Cardiac muscle cell (in vitro differentiated cells and primary cell): ENCODE measurements at places on chromosomes 11 and 22.
A peak's percentile ranks its signal among the peaks of the same experiment; 100 is the strongest.

DNA sequence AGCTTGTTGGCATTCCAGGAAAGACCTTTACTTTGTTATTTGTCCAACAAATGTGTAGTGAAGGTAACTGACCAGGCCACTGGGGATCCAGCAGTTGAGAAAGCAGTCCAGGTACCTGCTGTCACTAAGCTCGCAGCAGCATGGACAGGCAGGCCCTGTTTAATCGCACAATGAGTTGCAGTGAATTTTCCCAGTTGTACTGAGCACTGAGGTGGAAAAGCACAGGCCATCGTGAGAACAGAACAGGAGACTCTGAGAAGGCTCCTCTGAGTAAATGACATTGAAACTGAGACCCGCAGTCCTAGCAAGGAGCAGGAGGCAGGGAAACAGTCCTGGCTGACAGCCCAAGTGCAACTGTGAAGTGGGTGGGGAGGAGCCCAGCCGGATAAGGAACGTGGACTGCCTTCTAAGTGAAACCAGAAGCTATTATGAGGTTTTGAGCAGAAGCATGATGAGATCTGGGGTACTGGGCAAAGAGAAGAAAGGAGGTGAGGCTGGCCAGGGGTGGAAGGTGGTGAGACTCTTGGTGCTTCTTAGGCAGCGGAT lies 39.8 kb upstream of the CDON start:
- peaks cover 36% of the 10 kb centered on the region for H3K4me1 ChIP-seq
- H3K36me3 ChIP-seq = no peaks in the 10 kb centered on the region
- peak; percentile 80 for DNase-seq
- no peaks in the 10 kb centered on the region for H3K27me3 ChIP-seq
- no peak overlapping the region for H3K4me3 ChIP-seq

- H3K4me1 ChIP-seq = peaks cover 13% of the 10 kb centered on the region
- no peak overlapping the region for H3K4me3 ChIP-seq
- peaks cover 3% of the 10 kb centered on the region for H3K36me3 ChIP-seq
- no peak for DNase-seq
- H3K27me3 ChIP-seq = no peaks in the 10 kb centered on the region
Measured at GRCh38 chr11:118893662-118894061, 10.0 kb downstream of the CXCR5 start.

- H3K27ac ChIP-seq = no peak overlapping the region
- peaks cover 14% of the 10 kb centered on the region for H3K4me1 ChIP-seq
- H3K27me3 ChIP-seq = no peaks in the 10 kb centered on the region
- no peak for DNase-seq
- H3K36me3 ChIP-seq = peaks cover 13% of the 10 kb centered on the region
- H3K4me3 ChIP-seq = no peak overlapping the region
Measured at GRCh38 chr11:30328681-30329080, 5.8 kb downstream of the ARL14EP start.

DNA sequence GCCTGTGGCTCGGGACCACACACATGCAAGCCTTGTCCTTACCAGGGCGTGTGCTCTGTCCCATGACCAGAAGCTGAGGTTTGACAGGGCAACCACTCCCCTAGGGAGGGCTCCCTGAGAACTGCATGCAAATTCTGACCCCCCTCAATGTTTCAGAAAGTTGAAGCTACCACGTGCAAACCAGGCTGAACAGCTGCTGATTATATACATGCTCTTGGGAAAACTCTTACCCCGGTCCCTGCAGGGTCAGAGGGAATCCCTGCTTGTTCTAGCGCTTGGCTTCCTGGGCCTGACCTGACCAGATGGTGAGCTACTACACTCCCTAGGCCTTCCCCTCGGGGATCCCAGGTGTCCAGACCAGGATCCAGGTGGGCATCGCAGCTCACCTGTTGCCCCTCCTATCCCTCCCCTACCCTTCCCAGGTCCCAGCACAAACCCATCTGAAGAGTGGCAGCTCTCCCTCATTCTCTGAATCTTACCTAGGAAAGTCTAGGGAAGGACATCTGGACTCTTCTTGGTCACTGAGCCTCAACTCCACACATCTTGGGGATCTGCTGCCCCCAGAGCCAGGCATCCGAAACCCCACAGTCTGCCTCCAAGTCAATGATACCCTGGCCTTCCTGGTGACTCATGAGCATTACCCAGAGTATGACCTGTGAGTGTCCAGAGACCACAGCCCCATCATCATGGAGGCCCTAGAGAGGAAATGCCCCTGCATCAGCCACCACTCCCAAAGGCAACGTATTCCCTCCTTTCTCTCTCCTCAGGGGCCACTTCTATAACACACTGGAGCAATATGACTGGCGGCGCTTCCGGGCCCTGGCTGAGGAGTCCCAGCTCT lies 61.5 kb downstream of the BTG4 start:
- DNase-seq = no peak
- no peak overlapping the region for H3K27ac ChIP-seq
- H3K27me3 ChIP-seq = no peaks in the 10 kb centered on the region

GRCh38 chr22:35505399-35506258 lies 35.0 kb upstream of the RASD2 start:
- no peaks in the 10 kb centered on the region for H3K27me3 ChIP-seq
- no peak for DNase-seq
